ENCODE measurements at places on chromosomes 3 and 15.

DNA sequence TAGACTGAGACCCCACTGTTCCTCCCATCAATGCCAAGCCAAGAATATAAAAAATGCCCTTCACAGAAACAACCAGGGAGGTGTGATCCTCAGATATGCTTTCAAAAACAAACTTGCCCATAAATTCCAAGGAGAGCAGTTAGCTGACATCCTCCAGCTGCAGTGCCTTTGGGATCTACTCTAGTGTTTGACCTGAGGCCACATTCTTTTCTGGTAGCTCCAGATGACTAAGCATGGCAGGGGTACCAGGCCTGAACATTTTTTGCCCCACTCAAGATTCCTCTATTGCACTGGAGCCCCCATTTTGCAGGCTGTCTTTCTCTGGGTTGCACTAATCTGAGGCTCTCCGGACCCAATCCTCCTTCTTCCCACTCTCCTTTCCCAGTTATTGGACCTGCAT is 27.9 kb upstream of the ACP3 start:
- no peak for DNase-seq

- DNase-seq, result no peak
These were observed 23.8 kb downstream of the VPS39 start for GRCh38 chr15:42184296-42184695.

GRCh38 chr15:95512906-95513305 is 817.6 kb upstream of the NR2F2 start:
- no peak for DNase-seq

DNA sequence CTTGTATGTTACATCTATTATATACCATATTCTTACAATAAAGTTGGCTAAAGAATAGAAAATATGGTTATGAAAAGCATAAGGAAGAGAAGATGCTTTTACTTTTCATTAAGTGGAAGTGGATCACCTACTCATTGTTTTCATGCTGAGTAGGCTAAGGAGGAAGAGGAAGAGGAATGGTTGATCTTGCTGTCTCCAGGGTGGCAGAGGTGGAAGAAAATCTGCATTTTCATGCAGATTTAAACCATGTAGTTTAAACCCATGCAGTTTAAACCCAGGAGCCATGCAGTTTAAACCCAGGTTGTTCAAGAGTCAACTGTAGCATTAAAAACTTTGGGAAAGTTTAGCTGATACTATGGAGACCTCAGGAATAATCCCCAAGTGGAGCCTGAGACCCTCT is 214.8 kb upstream of the NAALADL2 start:
- no peak for DNase-seq

DNA sequence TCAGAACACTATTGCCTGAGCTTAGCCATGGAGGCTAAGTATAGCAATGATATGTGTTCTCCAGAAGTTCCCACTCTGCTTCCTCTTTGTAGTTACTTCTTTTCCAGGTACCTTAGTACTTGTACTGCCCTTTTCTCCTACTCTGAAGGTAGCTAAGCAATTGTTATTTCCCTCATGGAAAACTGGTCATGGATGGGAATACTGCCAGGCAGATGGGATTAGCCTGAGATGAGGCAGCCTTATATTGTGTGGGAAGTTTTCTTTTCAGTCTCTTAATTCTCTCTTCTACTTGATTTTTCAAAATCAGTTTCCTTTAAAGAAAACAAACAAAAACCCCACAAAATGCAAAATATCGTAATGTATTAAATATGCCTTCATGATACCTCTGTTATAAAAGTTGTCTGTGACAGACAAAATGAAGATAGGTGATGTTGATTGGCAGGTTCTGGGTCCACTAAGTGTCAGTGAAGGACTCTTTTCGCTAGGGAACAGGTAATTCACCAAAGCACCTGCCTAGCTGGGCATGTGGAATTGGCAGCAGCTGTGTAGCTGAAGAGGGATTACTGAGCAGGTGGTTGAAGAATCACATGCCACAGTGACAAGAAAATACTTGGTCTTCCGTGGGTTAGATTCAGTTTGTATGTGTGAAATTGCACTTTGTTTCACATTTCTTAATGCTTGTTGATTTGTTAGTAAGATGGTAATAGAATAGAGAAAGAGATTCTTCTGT is 4.1 kb downstream of the ZNF609 start:
- no peak for DNase-seq

GRCh38 chr3:149368674-149369497 is 8.6 kb downstream of the TM4SF1 start:
- DNase-seq, result no peak

GRCh38 chr15:55124616-55125015 is 72.1 kb downstream of the RSL24D1 start:
- no peak for DNase-seq

- DNase-seq, result no peak
These were observed 46.3 kb downstream of the POLR2M start for GRCh38 chr15:57752840-57753239.

- DNase-seq, result no peak
These were observed 28.8 kb upstream of the TRIM59 start for GRCh38 chr3:160478338-160478737.

GRCh38 chr3:141849056-141849815 is 27.2 kb upstream of the ATP1B3 start:
- DNase-seq, result no peak

GRCh38 chr3:127419182-127419581 is 131.3 kb upstream of the PRR20G start:
- no peak for DNase-seq

GRCh38 chr15:73270366-73271097 is 98.2 kb downstream of the HCN4 start:
- no peak for DNase-seq

DNA sequence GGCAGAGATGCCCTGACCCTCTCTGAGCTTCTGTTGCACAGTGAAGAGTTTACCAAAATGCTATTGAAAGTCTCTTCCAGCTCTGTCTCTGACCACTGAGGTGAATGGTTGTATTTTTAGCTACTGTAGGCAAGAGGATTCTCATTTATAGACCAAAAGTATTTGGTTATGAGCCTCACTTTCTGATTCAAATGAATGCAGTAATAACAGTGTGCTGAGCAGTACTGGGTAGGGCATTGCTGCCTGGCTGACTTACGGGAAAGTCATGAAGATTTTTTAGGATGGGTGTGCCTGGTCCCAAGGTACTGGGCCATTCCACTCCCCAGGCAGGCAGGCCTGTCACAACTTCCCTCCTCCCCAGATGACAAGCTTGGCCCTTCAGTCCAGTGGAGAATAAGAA is 15.5 kb downstream of the PLA1A start:
- no peak for DNase-seq

DNA sequence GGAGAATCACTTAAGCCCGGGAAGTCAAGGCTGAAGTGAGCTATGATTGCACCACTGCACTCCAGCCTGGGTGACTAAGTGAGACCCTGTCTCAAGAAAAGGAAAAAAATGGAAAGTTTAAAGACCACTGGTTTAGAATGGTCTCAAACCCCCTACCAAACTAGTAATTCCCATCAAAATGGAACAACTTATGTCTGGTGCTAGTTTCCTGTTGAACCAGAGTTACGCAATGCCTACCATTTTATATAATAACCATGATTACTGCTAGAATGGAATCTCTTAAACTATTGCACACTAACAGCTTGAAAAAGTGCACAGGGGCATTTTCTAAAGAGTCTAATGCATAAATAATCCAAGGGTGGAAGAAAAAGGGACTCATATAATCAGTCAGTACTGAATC is 43.6 kb downstream of the DMXL2 start:
- no peak for DNase-seq

DNA sequence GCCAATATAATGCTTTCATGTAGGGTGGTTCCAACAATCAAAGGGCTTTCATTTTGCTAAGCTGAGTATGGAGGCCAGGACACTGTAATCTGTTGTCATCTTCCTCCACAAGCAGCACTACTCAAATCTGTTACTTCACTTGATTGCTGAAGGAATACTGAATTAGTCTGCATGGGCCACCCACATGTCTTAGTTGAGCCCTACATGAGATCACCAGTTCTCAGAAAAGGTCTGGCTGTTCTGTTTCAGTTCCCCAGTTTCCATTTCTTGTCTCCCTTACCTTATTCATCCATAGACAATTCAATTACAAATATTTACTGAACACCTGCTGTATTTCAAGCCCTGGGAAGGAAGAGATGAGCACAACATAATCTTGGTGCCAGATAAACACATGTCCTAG is 119.2 kb downstream of the FHIT start:
- DNase-seq, result no peak

- peak; percentile 74 for DNase-seq
These were observed 30.0 kb downstream of the NBEAL2 start for GRCh38 chr3:47009225-47010110.

DNA sequence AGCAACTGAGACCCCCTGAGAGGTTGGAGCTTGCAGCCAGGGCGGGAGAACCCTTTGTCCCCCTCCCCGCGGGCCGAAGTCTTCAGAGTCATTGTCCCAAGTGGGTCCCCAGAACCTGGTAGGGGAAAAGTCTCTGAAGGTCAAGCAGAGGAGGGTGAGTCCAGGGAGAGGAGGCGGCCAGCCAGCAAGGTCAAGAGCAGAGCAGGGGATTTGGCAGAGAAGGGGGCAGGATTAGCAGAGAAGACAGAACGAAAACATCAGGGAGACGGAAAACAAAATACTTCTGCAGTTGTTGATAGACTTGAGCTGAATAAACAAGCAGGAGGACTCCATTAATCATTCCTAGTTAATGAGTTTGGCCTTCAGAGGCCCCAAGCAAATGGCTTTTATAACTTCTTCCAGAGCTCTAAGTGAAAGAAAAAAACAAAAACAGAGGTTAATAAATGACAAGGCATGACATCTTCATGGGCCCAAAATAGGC is 66.7 kb downstream of the GRIP2 start:
- DNase-seq, result no peak

DNA sequence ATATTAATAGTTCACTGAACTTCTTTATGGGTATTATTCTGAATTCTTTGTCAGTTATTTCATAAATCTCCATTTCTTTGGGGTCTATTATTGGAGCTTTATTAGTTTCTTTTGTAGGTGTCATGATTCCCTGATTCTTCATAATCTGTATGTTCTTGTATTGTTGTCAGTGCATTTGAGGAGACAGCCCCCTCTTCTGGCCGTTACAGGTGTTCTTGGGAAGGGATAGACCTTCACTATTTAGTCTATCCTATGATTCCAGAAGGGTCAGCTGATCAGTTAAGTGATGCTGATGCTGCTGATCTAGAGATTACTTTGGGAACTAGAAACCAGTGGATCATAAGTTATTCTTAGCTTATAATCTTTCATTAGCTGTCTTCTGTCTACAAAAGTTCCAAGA is 34.9 kb downstream of the TMEM39A start:
- no peak for DNase-seq

- no peak for DNase-seq
These were observed 156.9 kb upstream of the EIF1B start for GRCh38 chr3:40152482-40153133.

DNA sequence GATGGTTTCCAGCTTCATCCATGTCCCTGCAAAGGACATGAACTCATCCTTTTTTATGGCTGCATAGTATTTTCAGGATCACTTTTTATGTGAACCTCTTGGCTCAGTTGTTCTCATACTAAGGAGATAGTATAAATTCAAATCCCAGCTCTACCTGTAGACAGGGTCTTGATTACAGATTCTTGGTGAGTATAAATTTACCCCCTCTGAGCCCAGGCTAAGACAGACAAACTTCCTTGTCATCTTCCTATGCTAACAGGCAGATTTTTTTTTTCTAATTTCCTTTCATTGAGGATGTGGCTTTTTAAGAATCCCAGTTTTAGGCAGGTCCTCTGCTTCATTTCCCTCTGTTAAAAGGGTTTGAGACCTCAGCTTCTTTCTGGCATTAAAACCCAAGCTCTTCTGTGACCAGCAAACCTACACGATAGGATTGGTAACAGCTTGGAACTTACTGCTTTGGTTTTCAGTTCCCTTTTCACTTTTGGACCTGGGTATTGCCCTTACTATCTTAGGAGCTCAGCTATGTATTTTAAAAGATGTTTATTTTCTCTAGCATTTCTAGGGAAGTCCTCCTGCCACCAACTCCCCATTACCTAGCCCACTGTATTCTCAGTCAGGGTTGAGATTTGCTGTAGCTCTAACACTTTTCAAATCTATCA is 72.5 kb downstream of the VPS8 start:
- no peak for DNase-seq

DNA sequence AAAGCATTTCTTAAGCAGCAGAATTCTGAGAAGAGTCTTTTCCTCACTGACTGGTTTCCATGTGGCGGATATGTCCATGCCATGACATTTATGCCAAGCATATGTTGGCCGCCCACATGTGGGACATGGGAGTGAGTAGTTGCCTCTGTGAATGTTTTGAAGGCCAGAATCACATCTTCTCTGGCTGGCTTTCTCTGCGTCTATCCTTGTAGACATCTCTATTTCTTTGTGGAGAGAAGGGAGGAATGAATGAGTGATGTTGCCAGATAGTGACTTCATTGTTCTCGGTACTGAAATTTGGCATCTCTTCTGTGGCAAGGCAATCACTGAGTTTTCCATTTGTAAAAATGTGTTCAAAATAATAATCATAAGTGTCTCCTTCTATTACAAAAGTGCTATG is 316.0 kb downstream of the CLSTN2 start:
- no peak for DNase-seq

DNA sequence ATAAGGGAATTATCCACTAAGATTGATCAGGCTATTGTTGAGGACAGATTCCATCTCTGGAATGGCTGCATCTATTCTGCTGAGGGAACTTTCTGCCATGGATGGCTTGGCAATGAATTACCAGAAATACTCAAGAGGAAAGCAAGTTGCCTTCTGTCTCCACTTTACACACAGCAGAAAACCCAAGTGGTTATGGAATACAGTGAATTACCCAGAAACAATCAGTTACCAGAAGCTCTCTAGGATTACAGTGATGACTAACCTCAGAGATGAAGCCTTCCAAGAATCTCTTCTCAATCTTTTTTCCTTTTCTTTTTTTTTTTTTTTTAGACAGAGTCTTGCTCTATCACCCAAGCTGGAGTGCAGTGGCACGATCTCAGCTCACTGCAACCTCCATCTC is 183.3 kb downstream of the WDR76 start:
- DNase-seq, result no peak

DNA sequence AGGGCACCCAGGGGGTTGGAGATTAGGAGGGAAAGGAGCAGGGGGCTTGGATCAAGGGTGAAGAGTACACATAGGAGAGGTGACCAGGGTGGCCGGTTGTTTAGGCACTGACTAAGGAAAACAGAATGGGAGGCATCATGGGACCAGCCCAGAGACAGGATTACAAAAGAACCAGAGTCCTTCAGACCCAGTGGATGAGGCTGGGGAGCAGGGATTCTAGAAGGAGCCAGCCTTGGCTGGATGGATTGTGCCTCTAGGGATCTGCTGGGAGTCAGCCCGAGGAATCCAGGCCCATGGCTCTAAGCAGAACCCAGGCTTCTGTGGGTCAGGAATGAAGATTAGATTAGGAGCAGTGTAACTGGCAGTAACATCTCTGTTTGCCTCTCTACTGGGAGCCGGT is 98.6 kb downstream of the ARNT2 start:
- no peak for DNase-seq
